ENCODE measurements at places on chromosomes 2 and 18. TPM values are rescaled to one million over a fixed set of nuclear protein-coding genes. Genes with fewer than 3 reads are reported as not detected.

Gene CDH2
- 370 TPM for total RNA-seq

Gene UGT1A5
- not detected for total RNA-seq

Gene IL1R1
- total RNA-seq: 22.6 TPM

Gene TMEM247
- total RNA-seq: not detected

Gene LRRTM1
- total RNA-seq: 0.11 TPM

Gene EFR3B
- total RNA-seq: 8.7 TPM

Gene PSD4
- 2.2 TPM for total RNA-seq

- no peaks in the 10 kb centered on the region for H3K27me3 ChIP-seq
- no peak for DNase-seq
- H3K36me3 ChIP-seq: no peaks in the 10 kb centered on the region
- H3K27ac ChIP-seq: no peak overlapping the region
Measured at GRCh38 chr2:30662268-30663131, 144.7 kb downstream of the CAPN13 start.

- H3K27ac ChIP-seq: no peak overlapping the region
Measured at GRCh38 chr2:187915810-187916209, 361.6 kb upstream of the TFPI start.

- no peak overlapping the region for H3K4me3 ChIP-seq
- H3K36me3 ChIP-seq: no peaks in the 10 kb centered on the region
- H3K4me1 ChIP-seq: no peaks in the 10 kb centered on the region
- peaks cover 12% of the 10 kb centered on the region for H3K27me3 ChIP-seq
- H3K27ac ChIP-seq: no peak overlapping the region
- DNase-seq: no peak
Measured at GRCh38 chr18:6543330-6543908, 128.7 kb upstream of the L3MBTL4 start.

- H3K4me1 ChIP-seq: no peaks in the 10 kb centered on the region
- no peaks in the 10 kb centered on the region for H3K36me3 ChIP-seq
- H3K27ac ChIP-seq: no peak overlapping the region
- no peak for DNase-seq
Measured at GRCh38 chr2:492178-492577, 185.0 kb downstream of the TMEM18 start.

DNA sequence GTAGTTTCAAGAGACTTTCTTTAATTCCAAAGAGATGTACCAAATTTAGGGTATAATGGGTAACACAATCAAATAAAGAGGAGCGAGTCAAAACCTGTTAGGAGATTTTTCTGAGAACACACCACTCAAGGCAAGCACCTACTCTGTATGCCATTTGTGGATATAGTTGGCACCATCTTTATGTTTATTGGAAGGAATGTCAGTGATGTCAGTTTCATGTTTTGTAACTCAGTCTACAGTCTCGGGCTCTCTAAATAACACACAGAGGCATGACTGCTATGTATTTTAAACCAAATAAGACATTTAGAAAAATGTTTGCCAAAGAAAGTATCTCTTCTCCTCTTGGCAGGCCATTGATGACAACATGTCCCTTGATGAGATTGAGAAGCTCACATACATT lies 59.7 kb downstream of the CPS1 start:
- H3K27me3 ChIP-seq: no peaks in the 10 kb centered on the region
- H3K4me3 ChIP-seq: no peak overlapping the region
- no peaks in the 10 kb centered on the region for H3K4me1 ChIP-seq
- DNase-seq: no peak

- no peak overlapping the region for H3K27ac ChIP-seq
- no peaks in the 10 kb centered on the region for H3K36me3 ChIP-seq
- no peak for DNase-seq
- no peaks in the 10 kb centered on the region for H3K4me1 ChIP-seq
- H3K27me3 ChIP-seq: no peaks in the 10 kb centered on the region
- no peak overlapping the region for H3K4me3 ChIP-seq
Measured at GRCh38 chr2:113190871-113191270, 17.1 kb downstream of the PSD4 start.

GRCh38 chr2:9300214-9300613 lies 93.6 kb downstream of the ASAP2 start:
- H3K27me3 ChIP-seq: no peaks in the 10 kb centered on the region
- no peak overlapping the region for H3K4me3 ChIP-seq
- no peak for DNase-seq
- H3K36me3 ChIP-seq: no peaks in the 10 kb centered on the region
- H3K4me1 ChIP-seq: peaks cover 71% of the 10 kb centered on the region
- peak overlapping the region; percentile 46 for H3K27ac ChIP-seq

GRCh38 chr2:95262896-95263542 lies 11.2 kb upstream of the PROM2 start:
- H3K36me3 ChIP-seq: no peaks in the 10 kb centered on the region
- no peak for DNase-seq
- no peaks in the 10 kb centered on the region for H3K4me1 ChIP-seq
- H3K27ac ChIP-seq: no peak overlapping the region
- no peaks in the 10 kb centered on the region for H3K27me3 ChIP-seq

DNA sequence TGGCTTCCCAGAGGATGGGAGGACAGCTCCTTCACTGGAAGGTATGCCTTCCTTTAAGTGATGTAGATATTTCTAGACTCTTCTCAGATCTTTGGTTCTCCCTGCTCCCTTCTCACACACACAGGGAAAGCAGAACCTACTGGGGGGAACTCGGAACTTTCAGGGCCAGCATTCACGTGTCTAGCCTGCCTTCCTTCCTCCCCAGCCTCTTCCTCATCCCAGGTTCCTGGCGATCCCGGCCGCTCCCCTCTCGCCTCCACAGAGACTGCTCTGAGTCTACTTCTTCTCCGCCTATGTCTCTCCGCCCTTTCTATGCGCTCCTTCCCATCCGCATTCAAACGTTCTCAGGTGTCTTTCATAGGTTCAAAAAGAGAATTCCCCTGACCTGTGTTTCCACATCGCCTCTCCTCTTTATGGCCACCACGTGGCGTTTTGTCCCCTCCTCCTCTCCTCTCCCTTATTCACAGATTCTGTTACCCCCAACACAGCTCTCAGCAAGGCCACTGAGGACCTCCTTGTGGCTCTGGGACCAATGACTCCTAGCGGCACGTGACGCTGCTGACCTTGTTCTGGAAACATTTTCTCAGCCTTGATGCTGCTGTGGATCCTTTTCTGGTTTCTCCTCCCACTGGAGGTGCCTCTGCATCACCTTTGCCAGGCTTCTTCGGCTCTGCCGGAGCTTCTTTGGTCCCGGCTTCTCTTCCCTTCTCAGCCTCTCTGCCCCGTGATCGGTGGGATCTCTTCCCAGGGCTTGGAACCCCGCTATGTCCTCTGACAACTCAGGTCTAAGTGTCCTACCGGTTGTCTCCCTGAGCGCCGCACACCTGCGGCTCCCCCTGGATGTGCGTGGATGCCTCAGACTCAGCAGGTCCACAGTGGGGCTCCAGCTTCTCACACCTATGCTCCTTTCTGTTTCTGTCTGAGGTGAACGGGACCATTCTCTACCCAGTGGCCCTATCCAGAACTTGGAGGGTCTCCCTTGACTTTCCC lies 77.5 kb downstream of the VAPA start:
- no peak overlapping the region for H3K4me3 ChIP-seq
- no peaks in the 10 kb centered on the region for H3K36me3 ChIP-seq
- H3K4me1 ChIP-seq: peaks cover 35% of the 10 kb centered on the region

- no peak for DNase-seq
- no peaks in the 10 kb centered on the region for H3K27me3 ChIP-seq
- H3K36me3 ChIP-seq: no peaks in the 10 kb centered on the region
- H3K27ac ChIP-seq: no peak overlapping the region
- H3K4me3 ChIP-seq: no peak overlapping the region
Measured at GRCh38 chr2:44566059-44566458, 204.3 kb downstream of the CAMKMT start.

- H3K4me3 ChIP-seq: no peak overlapping the region
- no peak overlapping the region for H3K27ac ChIP-seq
- H3K27me3 ChIP-seq: no peaks in the 10 kb centered on the region
- H3K36me3 ChIP-seq: no peaks in the 10 kb centered on the region
Measured at GRCh38 chr2:192373221-192373620, 178.5 kb upstream of the TMEFF2 start.

DNA sequence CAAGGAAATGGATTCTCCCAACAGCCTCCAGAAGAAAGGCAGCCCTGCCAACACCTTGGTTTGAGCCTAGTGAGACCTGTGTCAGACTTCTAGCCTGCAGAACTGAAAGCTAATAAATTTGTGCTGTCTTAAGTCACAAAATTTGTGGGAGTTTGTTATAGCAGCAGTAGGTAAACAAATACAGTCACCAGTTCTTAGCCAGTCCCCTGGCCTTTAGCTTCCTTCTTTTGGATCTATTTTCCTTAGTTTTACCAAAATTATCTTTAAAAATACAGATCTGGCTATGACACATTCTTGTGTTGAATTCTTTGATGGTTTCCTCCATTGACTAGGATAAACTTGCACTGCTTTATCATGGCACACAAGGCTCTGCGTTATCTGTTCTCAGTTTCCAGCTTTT lies 697.9 kb upstream of the FANCL start:
- no peaks in the 10 kb centered on the region for H3K4me1 ChIP-seq
- DNase-seq: no peak
- H3K36me3 ChIP-seq: no peaks in the 10 kb centered on the region
- H3K27me3 ChIP-seq: no peaks in the 10 kb centered on the region
- no peak overlapping the region for H3K4me3 ChIP-seq

All from left ventricle myocardium inferior (tissue), 1 donor.